ENCODE measurements at places on chromosomes 1 and 21. TPM values are rescaled to one million over a fixed set of nuclear protein-coding genes. Genes with fewer than 3 reads are reported as not detected.

The TEX38 gene
- total RNA-seq, result not detected

The COL6A1 gene
- total RNA-seq, result 1,024 TPM

The ASB17 gene
- not detected for total RNA-seq

The GLIS1 gene
- 1.1 TPM for total RNA-seq

The GPR25 gene
- not detected for total RNA-seq

The TACSTD2 gene
- 0.88 TPM for total RNA-seq

The HUNK gene
- 0.12 TPM for total RNA-seq

The GUCA2B gene
- not detected for total RNA-seq

The PDZK1 gene
- total RNA-seq, result not detected

The CD1E gene
- 0.44 TPM for total RNA-seq

The VANGL1 gene
- 4.9 TPM for total RNA-seq

The FMO3 gene
- total RNA-seq, result 4.4 TPM

The TMEM81 gene
- 2.8 TPM for total RNA-seq

The GCSAML gene
- total RNA-seq, result not detected

The CDA gene
- 1.9 TPM for total RNA-seq

The PLA2G2A gene
- 283 TPM for total RNA-seq

The H6PD gene
- 78.6 TPM for total RNA-seq

All from omental fat pad (tissue), 4 donors.